ENCODE measurements at places on chromosomes 1 and 21.

DNA sequence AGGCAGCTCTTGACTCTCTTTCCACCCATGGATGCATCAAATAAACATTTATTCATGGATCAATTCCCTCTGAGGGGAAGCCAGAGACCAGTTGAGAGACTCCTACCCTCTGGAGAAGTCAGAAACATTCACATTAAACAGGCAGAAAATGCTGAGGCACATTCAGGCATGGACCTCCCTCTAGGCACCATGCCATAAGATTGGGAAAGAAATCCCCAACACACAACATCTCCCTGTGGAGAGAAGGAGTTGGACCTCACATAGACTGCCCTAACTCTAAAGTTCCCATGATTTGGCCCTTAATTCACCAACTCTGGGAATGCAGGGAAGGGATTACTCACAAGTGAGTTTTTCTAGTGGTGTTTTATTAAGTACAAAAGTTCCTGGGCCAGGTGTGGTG lies 415.3 kb upstream of the C1orf87 start:
- no peak for DNase-seq

DNA sequence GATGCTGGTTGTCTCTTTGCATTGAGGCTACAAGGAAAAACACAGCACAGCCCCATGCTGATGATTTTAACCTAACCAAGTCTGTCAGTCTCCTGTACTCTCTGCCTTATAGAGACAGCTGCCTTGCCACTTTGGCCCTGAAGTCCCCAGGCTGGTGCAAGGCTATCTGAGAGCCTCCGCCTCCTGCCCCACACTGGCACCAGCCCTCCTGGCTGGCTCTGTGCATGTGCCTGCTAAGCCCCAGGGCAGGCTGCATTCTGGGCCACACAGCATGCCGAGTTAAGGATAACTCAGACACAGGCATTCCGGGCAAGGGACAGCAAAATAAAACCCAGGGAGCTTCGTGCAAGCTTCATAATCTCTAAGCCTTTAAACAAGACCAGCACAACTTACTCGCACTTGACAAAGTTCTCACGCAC lies 910 bp downstream of the RUNX1 start:
- DNase-seq = no peak

- DNase-seq = no peak
Observed at GRCh38 chr1:31732751-31733289, 29.0 kb upstream of the COL16A1 start.

DNA sequence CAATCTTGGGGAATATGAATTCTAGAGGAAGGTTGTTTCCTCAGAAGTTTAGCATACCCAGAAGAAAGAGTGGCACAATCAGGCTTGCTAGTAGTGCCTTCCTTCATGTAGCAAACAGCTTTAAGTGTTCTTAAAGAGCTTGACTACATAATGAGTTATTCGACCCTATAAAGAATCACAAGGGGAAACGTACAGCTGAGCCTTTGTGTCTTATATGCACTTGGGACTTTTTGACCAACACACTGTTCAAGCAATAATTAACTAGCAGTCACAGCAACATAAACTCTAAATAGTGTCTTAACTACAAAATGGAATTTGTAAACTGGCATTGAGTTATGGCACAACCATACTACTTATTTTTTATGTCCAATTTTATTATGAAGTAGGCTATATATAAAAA lies 86.1 kb downstream of the TTLL7 start:
- DNase-seq = no peak

DNA sequence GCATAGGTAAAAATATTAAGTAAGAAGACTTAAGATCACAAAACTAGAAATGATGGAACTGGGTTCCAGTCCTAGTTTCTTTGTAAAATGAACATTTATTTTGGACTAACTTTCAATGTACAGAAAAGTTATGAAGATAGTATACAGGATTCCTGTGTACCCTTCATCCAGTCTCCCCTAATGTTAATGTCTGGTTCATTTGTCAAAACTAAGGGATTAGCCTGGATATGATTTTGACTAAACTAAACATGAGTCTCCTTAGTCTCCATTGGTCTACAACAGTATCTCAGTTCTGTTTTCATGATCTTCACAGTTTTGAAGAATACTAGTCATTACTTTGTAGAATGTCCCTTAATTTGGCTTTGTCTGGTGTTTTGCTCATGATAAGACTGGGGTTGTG lies 54.5 kb downstream of the UBE4B start:
- DNase-seq = no peak

DNA sequence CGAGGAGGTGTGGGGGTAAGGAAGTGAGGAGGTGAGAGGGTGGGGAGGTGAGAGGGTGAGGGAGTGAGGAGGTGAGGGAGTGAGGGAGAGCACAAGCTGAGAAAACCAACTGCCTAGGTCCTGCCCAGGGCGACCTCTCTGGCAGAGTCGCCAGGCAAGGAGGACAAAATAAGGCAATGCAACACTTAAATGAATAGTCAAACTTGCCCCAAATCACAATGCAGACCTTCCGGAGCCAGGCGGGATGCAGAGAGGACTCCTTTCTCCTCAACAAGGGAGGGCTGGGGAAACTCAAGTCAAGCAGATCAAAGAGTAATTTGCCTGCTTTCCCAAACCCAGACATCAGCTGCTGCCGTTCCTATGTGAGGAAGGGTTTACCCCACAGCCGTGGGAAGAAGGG lies 86.0 kb downstream of the CCDC185 start:
- no peak for DNase-seq

GRCh38 chr1:79797487-79797886 lies 791.0 kb upstream of the ADGRL4 start:
- no peak for DNase-seq

GRCh38 chr1:230715510-230715909 lies 1.6 kb upstream of the AGT start:
- DNase-seq = no peak

DNA sequence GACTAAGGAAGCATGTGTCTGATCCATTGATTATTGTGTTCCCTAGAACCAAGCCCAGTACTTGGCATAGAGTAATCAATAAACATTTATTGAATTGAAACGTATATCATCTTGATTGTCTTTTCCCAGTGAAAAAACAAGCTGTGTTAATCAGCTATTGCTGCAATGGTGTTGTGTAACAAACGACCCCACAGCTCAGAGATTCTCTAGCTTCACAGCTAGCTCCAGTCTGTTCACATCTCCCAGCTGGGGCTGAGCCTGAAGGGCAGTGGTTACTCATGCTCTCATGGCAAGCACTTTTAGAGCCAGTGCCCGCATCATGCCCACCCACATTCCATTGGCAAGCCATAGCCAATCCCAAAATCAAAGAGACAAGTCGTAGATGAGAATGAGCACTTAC lies 237.4 kb upstream of the RAB4A start:
- DNase-seq = no peak

DNA sequence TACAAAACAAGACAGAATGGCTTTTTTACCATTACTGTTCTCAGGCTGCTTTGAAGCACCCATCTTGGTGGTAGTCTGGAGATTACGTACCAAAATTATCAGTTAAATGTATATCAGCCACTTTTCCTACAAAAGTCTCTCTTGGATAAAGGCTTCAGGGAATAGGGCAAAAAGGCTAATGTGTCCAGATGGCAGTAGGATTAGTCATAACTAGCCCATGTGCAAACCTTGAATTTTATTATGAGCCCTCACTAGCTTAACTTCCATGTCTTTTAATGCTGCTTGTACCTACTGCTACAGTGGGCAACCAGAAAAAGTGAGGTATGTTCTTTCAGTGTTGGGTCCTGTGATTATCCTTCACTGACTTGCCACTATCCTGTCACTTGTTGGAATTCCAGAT lies 51.0 kb downstream of the PLPPR4 start:
- no peak for DNase-seq

GRCh38 chr1:67879485-67879884 lies 46.2 kb upstream of the GNG12 start:
- DNase-seq = no peak

DNA sequence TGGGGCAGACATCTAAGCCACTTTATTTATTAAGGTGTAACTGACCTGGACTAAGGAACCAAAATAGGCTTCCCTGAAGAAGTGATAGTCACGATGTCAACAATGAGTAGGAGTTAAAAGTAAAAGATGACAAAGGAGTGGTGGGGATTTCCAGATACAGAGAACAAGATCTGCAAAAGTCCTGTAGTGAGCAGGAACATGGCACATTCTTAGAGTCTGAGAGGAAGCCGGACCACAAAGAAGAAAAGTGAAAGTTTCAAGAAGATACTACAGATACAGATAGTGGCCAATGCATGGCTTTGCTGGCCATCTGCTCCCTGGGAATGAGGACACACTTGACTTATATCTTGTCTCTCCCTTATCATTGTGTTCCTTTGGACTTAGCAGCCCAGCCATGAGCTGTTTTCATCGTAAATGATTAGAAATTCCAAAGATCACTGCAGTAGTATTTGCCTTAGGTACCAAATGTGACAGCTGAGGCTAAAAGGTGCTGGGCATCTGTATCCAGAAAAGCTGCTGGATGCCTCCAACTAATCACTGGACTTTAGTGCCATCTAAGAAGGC lies 302.4 kb upstream of the NR5A2 start:
- no peak for DNase-seq

GRCh38 chr1:23178950-23179349 lies 10.3 kb upstream of the LUZP1 start:
- DNase-seq = no peak

DNA sequence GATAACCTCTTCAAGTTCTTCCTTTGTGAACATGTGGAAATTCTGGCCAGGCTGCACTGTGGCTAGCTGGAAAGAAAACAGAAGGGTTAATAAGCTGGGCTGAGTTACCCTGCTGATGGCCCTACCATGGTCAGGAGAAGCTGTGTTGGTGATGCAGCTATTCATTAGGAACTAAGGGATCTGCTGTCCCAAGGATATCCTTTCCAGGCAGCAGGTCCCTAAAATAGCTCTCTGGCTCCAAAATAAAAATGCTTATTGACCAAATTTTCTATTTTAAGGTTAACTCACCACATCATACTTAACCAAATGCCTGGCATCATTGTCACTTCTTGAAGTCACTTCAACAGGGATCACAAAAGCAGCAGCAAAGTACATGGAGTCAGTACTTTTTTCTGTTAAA lies 4.3 kb upstream of the SORT1 start:
- no peak for DNase-seq

GRCh38 chr21:24671901-24672300 lies 935.4 kb downstream of the MRPL39 start:
- no peak for DNase-seq

GRCh38 chr1:236128646-236129178 lies 13.6 kb upstream of the GPR137B start:
- DNase-seq = no peak

DNA sequence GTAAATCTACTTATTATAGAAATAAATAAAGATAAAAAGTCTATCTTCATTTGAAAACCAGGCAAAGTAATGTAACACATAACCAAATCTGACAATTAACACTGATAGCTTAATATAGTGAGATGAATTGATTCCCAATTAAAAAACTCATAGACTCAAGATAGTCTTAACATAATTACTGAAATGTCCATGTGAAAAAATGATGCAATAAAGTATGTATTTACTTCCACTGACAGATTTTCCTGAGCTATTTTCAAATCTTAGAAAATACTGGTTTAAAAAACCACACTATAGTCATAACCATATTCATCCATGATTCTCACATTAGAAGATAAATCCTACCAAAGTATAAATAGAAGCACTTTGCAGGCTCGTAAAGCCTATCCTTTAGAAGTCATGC lies 9.6 kb upstream of the DONSON start:
- DNase-seq = no peak

Measured in GM19239 (cell line).